Thyroid gland (tissue), 4 donors: ENCODE measurements at places on chromosomes 2 and 18. TPM values are rescaled to one million over a fixed set of nuclear protein-coding genes. Genes with fewer than 3 reads are reported as not detected.

BCL2 gene
- total RNA-seq, result 108 TPM

IFIH1 gene
- 20.3 TPM for total RNA-seq

DNAJB2 gene
- 79.0 TPM for total RNA-seq

TCF7L1 gene
- total RNA-seq, result 12.1 TPM

PKDCC gene
- total RNA-seq, result 16.9 TPM

CBLN2 gene
- not detected for total RNA-seq

MROH2A gene
- total RNA-seq, result 20.4 TPM

ST8SIA5 gene
- total RNA-seq, result 1.2 TPM

KIF1A gene
- total RNA-seq, result 1.7 TPM

UNC50 gene
- total RNA-seq, result 86.1 TPM

CIB4 gene
- total RNA-seq, result not detected

HDHD2 gene
- 114 TPM for total RNA-seq

LMAN2L gene
- total RNA-seq, result 27.7 TPM

CDH20 gene
- total RNA-seq, result 0.42 TPM

SMAD2 gene
- total RNA-seq, result 139 TPM

- DNase-seq, result no peak
Measured at GRCh38 chr18:63972002-63972376, 2.1 kb downstream of the SERPINB8 start.

DNA sequence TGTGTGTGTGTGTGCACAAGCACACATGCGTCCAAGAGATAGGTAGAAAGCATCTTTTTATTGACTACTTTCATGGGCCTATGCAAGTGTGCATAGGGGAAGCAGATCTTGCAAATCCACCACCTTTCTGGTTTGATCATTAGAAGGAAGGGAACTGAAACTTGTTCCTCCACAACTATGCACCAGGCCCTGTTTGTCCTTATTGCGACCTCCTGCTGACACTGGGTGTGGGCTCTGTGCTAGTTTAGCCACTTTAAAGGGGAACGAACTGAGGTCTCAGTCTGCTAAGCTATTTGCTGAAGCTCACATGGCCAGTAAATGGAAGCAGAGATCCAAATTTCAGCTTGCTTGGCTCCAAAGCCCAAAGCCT is 32.1 kb upstream of the INSIG2 start:
- DNase-seq, result no peak

DNA sequence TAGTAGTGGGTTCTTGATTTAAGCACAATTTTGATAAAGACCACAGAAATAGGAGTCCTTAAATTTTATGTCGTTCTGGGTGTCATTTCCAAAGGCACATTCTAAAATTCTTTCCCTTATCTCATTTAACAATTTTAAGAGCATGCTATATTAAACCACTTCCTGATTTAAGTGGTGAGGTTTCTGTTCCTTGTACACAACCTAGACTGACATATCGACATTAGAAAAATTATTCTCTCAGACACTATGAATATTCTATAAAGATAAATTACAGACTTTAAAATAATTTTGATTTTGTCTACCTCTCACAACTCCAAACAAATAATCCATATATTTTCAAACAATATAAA is 923.8 kb downstream of the LRP1B start:
- no peak for DNase-seq

GRCh38 chr2:233994151-233994550 is 56.4 kb upstream of the SPP2 start:
- DNase-seq, result no peak

GRCh38 chr18:74281980-74282754 is 9.6 kb downstream of the CYB5A start:
- DNase-seq, result no peak

DNA sequence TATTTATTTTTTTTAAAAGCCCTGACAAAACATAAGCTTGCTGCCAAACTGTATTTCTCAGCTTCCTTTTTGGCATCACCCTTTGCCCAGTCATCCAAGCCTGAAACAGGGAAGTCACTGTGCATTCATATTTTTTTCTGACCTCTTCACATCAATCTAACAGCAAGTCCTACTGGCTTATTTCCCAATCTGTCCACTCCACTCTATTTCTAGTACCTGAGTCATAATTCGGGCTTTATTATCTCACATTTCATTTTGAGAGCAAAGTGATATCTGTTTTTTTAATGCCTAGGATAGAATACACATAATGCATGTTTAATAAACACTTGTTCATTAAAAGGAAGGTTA is 5.1 kb downstream of the HNMT start:
- DNase-seq, result no peak

GRCh38 chr2:42342061-42342794 is 18.8 kb downstream of the COX7A2L start:
- peak; percentile 19 for DNase-seq

DNA sequence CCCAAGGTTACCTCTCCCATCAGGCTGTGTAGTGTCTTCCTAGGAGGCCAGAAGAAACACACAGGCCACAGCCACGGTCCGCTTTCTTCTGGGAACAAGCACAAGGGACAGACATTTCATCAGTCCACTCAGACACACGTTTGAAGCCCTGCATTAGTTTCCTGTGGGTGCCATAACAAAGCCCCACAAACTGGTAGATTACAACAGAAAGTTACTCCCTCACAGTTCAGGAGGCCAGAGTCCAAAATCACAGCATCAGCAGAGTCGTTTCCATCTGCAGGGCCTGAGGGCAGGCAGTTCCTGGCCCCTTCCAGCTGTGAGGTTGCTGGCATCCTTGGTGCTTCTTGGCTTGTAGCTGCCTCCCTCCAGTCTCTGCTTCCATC is 8.8 kb upstream of the PRLH start:
- DNase-seq, result no peak

- no peak for DNase-seq
Measured at GRCh38 chr2:26933431-26934334, 36.8 kb upstream of the MAPRE3 start.

- DNase-seq, result no peak
Measured at GRCh38 chr2:8134473-8134932, 547.4 kb upstream of the ID2 start.

DNA sequence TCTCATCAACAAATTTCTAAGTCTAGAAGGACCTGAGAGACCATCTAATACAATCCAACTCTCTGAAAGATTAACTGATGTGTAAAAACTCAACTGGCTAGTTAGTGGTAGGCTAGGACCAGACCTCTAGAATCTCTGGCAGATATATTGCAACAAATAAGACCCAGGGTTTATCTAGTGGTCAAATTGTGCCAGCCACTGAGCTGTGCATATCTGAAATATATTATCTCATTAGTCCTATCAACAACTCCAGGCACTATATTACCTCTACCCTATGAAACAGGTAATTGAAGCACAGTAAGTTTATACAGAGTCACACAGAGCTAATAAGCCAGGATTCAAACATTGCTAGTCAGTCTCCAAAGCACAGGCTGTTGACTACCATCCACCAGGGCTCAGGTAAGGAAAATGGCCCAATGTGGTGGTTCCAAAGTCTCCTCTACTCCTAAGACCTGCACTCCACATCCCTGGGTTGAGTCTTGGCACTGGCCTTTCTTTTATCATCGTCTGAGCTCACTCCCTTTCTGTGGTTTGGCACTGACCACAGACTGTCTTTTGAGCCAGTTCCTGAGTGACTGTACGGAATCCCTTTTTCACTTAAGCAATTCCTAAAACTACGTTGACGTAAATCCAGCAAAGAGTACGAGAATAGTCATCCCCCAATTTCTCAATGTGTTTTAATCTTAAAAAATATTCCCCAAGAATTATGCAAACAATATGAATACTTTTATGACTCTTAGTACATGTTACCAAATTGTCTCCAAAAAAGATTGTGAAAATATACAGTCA is 11.9 kb upstream of the PID1 start:
- no peak for DNase-seq

GRCh38 chr2:46497766-46498165 is 18.4 kb downstream of the TMEM247 start:
- DNase-seq, result no peak

DNA sequence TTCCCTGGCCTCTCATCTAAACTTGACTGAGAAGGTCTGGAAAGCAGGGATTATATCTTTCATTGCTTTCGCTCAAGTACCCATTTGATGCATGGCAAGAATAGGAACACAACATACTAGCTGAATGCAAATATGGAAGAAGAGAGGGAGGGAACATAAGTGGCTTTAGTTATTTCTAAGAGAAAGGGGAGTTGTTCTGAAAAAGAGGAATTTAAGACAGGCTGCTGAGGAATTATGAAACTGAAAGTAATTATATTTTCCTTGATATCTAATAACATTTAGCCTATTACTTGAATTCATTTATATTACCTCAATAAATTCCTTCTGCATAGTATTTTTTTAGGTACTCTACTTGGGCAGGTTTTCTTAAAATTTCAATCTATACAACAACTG is 105.8 kb upstream of the TTN start:
- no peak for DNase-seq

GRCh38 chr2:74740741-74741431 is 86.8 kb downstream of the SEMA4F start:
- DNase-seq, result no peak

- DNase-seq, result no peak
Measured at GRCh38 chr2:83487451-83487850, 971.6 kb downstream of the SUCLG1 start.

DNA sequence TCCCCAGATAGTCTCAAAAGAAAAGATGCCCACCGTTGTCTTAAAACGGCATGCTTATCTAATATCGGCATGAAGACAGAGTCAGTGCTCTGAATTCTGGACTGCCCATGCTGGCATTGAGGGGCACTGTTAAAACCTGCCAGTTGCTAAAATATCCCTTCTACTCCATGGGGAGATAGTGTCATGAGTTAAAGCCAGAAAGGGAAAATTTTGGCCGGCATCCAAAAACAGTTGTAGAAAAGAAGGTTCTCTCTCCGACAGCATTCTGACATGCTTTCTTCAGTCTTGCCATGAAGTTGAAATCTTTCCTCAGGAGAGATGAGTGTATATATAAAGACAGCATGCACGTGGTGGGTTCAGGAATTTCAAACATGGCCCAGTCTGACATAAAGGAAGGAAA is 401.3 kb upstream of the PIK3C3 start:
- DNase-seq, result no peak

DNA sequence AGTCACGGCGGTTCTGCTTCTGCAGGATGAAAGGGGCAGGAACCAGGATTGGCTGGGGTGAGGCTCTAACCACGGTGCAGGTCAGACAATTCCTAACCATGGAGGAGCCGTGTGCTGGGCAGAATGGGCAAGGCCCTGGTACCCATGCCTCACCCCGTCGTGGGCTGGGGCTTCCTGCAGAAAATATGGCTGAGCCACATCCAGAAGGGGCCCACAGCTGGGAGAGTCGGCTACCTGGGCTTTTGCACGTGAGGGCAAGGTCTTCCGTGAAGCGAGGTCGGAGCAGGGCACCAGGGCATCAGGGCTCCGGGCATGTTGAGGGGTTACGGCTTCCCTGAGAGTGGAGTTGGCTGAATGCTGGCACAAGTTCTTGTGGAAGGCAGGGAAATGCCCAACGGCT is 147.8 kb downstream of the ARHGAP28 start:
- no peak for DNase-seq

GRCh38 chr2:12847694-12848575 is 131.2 kb downstream of the TRIB2 start:
- no peak for DNase-seq

- no peak for DNase-seq
Measured at GRCh38 chr18:74478880-74479279, 17.3 kb upstream of the CNDP2 start.

- DNase-seq, result no peak
Measured at GRCh38 chr18:13401826-13402225, 183.3 kb downstream of the LDLRAD4 start.

DNA sequence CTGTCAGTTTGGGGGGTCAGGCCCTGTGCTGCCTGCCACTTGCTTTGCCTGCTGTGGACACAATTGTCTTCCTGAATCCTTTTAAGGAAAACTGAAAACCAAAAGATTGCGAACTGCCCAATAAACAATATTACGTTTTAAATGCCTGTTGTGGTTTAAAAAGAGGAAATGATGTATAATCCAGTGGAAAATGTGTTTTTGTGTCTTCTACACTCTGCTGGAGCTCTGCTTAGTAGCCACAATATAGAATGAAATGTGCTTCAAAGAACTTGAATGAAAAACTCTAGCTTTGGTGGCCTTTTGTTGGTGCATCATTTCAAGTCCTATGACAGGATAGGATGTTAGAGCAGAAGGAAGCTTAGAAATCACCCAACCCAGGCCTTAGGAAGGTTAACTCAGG is 23.2 kb upstream of the CABYR start:
- no peak for DNase-seq

DNA sequence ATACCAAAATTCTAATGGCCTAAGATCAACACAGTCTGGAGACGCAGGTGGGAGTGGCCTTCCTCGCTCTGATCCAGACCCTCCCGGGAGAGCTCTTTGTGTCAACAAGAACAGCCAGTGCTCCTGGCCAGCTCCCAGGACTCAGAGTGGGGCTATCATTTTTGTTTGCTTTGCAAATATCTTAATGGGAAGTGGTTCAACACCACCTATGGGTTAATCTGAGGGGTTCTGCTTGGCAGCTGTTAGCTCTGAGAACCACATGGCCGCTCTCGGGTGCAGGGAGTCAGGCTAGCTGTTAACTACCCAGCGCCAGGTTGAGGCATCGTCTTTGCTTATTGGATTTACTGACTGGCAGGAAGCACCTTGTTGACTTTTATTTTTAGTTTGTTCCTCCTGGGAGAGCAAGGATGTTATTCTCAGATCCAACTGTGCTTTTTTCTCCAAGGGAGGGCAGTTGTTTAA is 184.8 kb upstream of the SP5 start:
- peak; percentile 97 for DNase-seq

DNA sequence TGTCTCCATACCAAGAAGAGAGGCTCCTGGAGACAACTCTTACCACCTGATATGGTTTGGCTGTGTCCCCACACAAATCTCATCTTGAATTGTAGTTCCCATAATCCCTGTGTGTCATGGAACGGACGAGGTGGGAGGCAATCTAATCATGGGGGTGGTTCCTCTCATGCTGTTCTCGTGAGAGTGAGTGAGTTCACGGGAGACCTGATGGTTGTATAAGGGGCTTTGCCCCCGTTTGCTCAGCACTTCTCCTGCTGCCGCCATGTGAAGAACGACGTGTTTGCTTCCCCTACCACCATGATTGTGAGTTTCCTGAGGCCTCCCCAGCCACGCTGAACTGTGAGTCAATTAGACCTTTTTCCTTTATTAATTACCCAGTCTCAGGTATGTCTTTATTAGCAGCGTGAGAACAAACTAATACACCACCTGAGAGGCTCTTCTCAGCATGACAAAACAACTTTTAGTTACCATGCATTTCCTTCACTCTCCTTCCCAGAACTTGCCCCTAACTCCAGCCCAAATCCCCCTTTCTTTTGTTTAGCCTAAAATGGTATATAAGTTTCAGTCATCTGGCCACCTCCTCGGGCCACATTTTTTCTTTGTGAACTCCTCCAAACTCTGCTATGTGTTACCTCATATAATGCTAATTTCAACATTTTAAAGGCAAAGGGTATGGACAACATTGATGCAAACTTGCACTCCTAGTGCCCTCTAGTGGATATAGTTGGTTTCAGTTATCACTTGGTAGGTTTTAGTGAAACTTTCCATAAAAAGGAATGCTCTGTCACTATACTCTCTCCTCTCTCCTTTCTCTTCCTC is 58.6 kb upstream of the SLC25A52 start:
- DNase-seq, result no peak

- no peak for DNase-seq
Measured at GRCh38 chr2:237062585-237062984, 23.1 kb upstream of the COPS8 start.

- DNase-seq, result no peak
Measured at GRCh38 chr18:74069178-74070050, 78.2 kb downstream of the FBXO15 start.
